ENCODE measurements at places on chromosomes 1 and 21.

DNA sequence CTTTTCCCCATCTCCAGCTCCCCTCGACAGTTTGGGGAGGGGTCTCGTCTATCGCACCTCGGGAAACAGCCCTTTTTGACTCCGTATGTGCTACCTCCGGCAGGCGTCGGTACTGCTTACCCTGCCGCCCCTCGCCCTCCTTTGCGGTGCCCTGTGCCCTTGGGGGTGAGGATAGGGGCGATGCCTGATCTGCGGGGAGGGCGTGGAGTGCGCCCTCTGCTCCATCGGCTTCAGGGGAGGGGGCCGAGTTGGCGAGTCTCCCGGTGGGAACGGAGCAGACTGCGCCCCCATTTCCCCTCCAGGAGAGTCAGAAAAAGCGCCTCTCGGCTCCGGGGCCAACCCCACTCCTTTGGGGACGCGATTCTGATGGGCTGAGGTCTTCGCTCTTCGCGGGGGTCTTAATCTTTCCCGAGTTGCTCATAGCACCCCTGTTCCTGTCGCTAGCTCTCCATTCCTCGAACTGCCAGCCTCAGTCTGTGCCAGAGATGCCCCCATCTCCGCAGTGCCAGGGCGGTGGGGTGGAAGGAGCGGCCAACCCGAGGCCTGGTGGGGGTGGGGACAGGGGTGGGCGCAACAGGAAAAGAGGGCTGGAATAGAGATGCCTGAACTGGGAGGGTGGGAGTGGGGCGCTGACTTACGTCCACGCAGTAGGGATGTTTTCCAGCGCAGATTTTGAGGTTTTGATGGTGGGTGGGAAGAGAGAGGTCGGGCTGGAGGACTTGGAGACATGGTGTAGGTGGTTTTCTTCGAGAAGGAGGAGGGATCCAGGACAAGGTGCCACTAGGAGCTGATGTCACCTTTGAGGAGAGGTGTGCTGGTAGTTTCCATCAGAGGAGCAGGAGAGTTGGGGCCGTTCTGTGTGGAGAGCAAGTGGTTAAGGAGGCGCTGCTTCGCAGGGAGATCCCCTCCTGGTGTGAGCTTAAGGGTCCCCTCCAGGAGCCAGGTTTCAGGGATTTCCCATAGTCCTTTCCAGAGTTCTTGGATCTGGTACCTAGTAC lies 674 bp downstream of the PPFIA4 start:
- DNase-seq: no peak

DNA sequence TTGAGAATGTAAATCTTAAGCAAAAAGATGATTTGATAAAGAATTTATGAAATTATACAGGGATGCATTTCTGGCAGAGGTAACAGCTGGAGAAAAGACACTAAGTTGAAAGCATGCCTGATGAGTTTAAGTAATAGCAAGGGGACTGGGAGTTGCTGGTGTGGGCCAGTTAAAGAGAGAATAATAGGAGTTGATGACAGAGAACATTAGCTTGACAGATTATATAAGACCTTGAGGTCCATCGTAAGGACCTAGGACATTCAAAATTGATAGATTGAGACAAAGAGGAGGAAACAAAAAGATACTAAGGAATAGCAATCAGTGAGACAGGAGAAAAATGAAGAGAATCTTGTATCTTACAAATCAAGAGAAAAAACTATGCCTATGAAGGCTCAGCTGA lies 84.7 kb upstream of the TMPRSS15 start:
- no peak for DNase-seq

DNA sequence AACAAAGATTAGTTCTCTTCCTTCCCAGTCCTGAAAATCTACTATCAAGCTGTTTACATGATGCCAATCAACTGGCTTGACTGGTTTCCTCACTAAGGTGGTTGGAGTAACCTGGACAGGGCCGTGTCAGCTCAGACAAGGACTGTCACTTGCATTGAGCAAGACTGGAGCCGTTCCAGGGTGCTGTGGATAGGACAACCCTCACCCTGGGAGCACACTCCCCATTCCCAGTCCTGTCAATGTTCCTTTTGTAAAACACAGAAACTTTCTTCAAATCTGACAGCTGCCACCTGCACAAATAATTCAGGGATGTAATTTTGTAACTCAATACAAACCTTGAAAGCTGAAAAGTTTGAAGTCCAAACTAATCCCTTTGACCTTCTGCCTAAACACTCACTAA lies 31.4 kb downstream of the PLPP3 start:
- DNase-seq: no peak

DNA sequence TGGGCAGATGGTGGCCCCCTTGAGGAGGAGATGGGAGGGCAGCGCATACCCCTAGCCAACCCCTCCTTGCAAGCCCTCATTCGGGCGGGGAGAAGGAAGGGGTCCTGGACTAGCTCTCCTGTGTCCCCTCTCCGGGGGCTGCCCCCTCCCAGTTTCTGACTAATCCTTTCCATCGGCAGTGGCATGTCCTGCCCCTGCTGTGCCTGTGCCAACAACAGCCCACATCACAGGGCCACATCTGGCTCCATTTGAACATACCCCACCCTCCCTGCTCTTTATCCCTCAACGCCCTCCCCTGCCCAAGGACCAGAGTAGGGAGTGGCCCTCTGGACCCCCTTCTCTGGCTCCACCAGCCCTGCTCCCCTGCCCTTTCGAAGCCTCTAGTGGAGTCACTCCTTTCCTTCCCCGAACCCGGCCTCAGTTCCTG lies 11.0 kb upstream of the LMNA start:
- no peak for DNase-seq

DNA sequence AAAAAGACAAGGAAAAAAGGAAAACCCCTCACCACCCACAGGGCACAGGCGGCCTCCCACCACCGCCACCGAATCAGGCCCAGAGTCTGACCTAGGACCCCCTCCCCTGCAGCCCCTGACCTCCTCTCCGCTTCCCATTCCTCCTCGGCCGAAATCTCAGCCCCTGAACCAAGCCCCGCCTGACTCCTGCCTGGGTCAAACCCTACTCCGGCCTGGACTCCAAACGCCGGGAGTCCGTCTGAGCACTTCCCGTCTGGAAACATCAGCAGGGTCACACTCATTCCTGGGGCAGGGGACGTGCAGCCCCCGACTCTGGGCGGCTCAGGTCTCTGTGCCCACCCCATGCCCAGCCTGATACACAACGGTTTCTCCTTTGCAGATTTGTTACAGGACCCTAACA lies 26.4 kb upstream of the SUMO3 start:
- no peak for DNase-seq

DNA sequence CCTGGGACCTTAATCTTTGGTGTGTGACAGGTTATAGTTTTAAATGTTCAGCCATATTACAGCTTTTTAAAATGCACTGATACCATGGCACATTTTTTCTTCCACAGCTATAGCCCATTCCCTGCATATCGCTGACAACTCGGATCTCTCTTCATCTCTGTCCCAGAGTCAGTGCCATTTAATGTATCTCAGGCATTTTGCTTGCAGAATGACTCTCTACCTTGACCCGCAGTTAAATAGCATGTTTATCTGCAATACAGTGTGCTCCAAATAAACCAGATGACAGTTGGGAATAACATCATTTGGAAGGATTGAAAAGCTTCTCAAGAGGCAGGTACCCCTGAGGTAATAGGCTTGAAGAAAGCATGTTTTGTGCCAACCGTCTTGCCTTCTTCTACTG lies 99.8 kb upstream of the USH2A start:
- no peak for DNase-seq

- DNase-seq: no peak
These were observed 1.8 kb upstream of the ELAPOR1 start for GRCh38 chr1:109112056-109112651.

DNA sequence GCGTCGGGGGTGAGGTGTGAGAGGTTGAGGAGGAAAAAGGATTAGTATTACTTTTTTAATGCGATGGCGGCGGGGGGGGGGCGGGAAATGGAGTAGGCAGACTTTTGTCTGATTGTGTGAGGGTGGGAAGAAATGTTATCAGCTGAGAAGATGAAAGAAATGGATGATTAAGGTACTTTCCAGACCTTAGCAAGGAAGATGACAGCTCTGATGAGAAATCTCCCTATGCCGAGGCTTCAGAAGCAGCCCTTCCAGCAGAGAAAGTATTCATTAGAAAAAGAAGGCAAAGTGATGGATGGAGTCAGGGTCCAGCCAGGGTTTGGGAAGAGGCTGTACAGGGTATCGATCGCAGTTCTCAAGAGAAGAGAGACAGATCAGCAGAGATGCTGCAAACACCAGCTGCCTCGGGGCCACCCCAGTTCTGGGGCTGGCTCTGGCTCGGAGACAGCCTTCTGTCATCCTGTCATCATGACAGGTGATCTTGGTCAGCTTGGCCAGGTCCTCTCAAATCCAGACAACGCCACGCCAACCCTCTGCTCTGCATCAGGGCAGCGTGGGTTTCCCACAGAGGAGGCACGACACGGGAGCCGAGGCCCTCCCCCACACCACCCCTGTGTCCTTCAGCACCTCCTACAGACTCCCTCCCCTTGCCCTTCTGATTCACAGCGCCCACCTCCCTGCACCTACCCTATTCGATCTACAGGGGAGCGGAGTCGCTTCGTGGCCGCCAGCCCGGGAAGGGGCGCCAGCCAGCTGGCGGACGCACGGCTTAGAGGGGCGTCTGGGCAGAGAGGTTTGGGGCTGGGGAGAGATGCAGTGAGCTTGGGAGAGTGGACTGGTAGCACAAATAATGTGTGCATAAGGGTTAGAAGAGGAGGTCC lies 674 bp upstream of the ATXN7L2 start:
- DNase-seq: no peak

GRCh38 chr1:3274972-3275371 lies 179.5 kb upstream of the ARHGEF16 start:
- no peak for DNase-seq

DNA sequence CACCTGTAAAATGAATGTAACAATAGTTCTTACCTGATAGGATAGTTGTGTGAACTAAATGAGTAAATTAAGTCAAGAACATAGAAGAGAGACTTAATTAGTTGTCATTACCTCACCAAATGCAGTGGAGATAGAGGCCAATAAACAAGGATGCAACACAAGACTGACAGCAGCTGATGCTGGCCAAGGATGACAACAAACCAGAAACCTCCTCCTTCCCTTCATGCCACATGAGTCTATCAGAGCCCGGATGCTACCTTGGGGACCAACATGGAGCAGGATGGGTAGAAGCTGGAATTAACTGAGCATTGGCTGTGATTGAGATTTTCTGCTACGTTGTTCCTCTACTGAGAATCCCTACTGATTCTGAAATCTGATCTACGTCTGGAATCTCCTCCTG lies 30.3 kb upstream of the USP1 start:
- no peak for DNase-seq

DNA sequence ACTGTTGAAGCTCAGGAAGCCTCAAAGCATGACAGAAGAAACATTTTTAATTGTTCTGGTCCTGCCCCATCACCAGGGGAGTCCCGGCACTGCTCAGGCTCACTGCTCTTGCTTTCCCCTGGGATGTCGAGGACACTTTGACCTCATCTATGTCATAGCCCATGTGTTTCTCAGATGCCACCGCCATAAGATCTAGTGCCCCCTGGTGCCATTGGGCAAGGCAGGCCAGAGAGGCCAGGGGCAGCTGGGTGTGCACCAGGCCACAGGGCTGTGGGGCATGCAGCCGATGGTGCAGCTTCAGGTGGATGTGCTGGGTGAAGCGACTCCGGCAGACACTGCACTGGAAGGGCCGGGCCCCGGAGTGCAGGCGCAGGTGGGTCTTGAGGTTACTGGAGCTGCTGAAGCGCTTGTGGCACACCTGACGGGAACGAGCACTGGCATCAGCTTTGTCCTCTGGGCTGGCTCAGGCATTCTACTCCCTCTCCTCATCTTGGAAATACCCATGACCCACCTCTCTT lies 7.7 kb upstream of the CRYBG2 start:
- DNase-seq: no peak

GRCh38 chr21:23402929-23403520 lies 2204.3 kb downstream of the MRPL39 start:
- no peak for DNase-seq

GRCh38 chr1:94416901-94417727 lies 1.1 kb upstream of the ABCD3 start:
- DNase-seq: no peak

DNA sequence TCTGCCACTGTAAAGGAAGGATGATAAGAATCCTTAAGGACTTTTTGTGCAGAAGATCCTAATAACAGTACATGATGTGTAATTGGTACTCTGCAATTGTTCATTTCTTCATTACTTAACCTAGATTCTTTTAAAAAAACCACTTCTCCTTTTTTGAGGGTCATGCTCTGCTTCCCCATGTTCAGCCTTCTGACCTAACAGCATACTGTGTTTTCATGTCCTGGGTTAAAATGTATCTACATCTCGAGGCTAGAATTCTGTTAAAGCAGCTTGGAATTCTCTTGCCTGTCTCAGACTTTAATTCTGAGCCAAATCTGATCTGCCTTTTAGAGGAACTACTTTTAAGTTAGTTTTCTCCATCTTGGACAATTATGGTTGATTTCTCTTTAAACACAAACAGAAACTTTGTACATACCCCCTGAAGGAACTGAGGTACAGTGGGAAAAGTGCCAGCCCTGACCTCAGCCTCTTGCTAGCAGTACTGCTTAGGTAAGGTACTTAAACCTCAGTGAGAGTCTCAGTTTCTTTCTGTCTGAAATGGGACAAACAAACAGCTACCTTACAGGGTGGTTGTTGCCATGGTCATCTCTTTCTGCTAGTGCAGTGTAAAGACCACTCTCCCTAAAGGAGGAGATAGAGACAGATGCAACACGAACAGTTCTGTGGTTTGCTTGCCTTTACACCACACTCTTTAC lies 103.2 kb upstream of the DYNLT5 start:
- DNase-seq: no peak

- no peak for DNase-seq
These were observed 25.8 kb upstream of the GBP5 start for GRCh38 chr1:89298461-89298860.

GRCh38 chr1:51543858-51544257 lies 24.8 kb upstream of the EPS15 start:
- no peak for DNase-seq

- DNase-seq: no peak
These were observed 49.1 kb downstream of the MCOLN2 start for GRCh38 chr1:84947536-84948410.

DNA sequence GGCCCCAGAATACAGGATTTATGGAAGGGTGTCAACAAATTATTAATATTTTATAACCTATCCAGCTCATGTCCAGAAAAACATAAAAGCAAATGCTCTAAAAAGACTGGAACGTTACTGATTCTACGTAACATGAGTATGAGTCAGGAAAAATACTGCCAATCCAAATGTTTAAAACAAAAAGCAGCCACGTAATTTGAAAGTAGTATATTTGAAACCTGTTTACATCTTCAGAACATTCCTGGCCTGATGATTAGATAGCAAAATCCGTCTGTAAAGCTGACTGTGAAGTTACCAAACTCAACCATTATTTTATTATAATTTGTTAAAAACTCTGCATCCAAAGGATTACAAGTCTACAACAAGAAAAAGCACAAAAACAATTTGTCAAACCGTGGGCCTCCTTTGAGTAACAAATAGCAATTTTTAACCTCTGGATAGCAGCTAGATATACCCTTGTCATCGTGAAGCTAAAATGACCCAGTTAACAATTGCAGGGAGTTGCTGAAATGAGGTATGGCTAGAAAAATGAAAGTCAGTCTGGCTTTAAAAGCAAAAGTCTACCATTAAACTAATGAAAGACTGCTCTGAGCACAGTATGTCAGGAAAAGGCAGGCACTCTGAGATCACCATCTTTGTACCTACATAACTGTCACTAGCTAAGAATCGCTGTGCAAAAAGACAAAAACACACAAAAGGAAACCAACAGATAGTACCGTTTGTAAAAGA lies 1.2 kb downstream of the UBR4 start:
- DNase-seq: no peak

- no peak for DNase-seq
These were observed 197.6 kb downstream of the BACH1 start for GRCh38 chr21:29496337-29496736.

Measured in mesothelial cell of epicardium (in vitro differentiated cells).